Lower lobe of right lung (tissue), 2 donors: ENCODE measurements at places on chromosomes 4 and X.

DNA sequence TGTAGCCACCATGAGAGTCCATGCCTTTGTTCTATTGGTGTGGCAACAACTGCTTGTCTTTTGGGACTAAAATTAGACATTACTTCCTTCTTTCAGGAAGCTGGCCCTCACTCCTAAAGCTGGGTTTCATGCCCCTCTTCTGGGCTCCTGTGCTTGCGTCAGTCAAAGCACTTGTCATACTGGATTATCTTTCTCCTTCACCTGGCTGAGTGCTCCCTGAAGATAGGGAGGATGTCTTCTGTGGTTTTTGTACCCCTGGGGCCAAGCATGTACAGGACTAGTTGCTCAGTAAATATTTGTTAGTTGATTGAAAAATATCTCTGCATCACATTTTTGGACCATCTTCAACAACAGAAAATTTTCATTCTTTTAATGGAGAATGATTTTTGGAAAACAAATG, 26.1 kb upstream of the LONRF3 start:
- DNase-seq = no peak

- no peak for DNase-seq
These were observed 1475.5 kb upstream of the AGA start for GRCh38 chr4:178917756-178918155.

DNA sequence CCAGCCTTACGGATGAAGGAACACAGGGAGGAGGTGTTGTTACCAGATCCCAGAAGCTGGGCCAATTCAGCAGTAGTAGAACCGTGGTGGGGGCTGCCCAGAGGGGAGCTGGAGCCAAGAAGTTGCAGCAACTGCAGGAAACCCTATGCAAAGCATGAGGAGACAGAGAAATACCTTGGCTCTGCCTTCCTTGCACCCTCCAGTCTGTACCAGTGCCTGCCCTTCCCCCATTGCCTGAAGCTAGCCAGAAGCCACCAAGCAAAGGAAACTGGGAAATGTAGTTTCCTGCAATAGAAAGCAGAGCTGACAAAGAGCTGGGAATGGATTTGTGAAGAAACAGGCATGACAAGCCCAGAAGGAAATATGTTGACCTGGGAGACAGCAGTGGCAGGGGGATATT, 108.7 kb upstream of the FUNDC1 start:
- no peak for DNase-seq

DNA sequence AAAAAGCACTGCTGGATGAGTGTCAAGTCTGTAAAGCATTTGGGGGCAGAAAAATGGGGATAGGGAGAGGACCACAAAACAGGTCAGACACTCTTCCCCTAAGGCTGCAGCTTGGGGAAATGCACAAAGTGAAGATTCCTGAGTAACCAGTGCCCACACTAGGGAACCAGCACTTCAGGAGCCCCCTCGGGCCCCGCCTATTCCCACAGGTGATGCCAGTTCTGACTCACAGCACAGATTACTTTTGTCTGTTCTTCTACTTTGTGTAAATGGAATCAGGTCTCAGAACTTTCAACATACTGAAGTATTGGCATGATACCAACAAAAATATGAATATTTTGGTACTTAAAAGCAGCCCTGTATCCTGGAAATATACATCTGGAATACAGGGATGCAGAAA, 112.5 kb downstream of the ADRA2C start:
- DNase-seq = no peak

- no peak for DNase-seq
These were observed 111.2 kb upstream of the TMEM47 start for GRCh38 chrX:34768290-34768689.

DNA sequence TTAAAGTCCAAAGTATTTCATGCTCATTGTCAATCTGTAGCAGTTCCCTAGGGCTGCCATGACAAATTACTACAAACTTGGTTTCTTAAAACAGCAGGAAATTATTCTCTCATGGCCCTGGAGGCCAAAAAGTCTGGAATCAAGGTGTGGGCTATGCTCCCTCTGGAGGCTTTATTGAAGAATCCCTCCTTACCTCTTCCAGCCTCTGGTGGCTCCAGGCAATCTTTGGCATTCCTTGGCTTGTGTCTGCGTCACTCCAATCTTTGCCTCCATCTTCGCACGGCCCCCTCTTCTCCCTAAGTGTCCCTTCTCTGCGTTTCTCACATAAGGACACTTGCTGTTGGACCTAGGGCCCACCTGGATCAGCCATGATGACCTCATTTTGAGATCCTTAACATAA, 170.4 kb downstream of the SMIM20 start:
- no peak for DNase-seq

DNA sequence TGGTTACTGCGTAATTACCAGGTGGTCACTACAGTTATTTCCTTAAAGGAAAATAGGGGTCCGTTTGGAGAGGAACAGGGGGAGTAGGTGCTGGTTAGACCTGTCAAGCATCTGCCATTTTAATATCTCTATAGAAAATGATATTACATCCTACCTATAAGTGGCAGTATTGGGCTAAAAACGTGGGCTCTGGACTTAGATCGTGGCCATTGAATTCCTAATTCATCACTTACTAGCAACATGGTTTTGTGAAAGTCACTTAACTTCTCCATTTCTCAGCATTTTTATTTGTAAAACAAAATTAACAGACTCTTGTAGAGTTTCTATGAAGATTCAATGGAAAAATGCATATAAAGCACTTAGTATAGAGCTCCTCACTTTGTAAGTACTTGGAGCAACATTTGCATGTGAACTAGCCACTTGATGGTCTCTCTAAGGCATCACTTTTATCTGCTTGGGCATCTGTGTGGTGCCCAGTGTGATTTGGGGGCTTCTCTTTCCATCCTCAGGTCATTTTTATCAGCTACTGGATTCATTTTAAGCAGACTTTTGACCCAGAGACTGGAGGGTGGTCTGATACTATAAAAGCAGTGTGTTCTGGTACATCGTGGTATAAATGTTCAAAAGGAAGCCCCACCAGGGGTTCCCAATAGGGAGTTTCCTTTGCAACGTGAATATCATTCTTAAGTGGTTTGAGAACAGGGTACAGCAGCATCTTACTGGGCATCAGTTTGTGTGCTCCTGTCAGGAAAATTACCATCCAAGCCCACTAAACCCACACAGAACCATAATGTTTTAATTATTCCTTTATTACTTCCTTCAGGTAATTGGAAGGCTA, 42.7 kb upstream of the RASSF6 start:
- no peak for DNase-seq

GRCh38 chr4:8365951-8366350, 74.6 kb downstream of the ACOX3 start:
- DNase-seq = peak; percentile 39

GRCh38 chr4:36237366-36238313, 6.7 kb downstream of the ARAP2 start:
- no peak for DNase-seq

- no peak for DNase-seq
These were observed 21.0 kb upstream of the USP53 start for GRCh38 chr4:119191505-119191904.

DNA sequence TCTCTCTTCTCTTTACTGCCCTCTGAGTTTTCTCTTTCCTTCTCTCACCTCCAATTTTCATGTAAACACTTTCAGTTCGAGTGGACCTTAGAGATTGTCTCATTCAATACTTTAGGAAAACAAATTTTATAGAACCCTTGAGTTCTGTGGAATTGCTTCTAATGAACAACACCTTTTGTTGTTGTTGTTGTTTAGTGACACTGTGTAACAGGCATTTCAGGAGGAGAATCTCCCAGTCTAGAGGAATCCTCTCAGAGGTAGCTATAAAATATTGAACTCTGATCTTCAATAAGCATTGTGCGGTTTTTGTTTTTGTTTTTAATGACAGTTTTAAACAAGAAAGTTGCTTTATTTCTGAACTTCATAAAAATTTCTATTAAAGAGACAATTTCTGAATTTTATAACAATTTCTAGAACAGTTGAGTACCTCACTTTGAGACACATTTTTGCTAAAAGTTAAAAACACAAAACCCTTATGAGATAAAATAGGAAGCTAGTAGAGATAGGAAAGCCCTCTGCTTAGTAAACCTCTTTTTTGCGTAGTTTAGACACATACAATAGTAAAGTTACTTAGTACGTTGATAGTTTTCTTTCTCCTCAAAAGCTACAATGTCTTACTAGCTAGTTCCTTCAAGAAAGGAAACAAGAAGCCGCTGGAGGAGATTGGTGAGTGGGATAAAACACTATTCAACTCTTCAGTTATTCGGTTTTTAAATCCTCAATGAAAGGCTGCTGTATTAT, 38.8 kb downstream of the CLCN3 start:
- no peak for DNase-seq

GRCh38 chr4:161525121-161525520, 638.7 kb downstream of the FSTL5 start:
- DNase-seq = no peak

DNA sequence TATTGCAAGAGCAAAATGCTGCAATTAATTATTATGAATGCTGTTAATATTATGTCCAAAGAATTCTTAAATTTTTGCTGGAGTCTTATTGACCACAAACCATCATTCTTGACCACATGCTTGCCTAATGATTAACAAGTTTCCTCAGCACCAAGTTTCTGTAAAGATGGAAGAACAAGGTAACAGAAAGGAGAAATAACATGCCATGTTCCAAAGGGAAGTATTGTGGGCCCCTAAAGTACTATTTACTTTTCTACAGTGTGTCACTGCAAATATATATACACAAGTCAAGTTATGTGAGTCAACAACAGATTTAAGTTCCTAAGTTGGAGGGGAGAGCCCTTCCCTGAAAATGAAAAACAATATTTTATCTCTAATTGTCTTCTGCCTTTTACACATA, 20.6 kb downstream of the FAM47E start:
- no peak for DNase-seq

GRCh38 chrX:71128915-71129765, 10.7 kb downstream of the MED12 start:
- DNase-seq = peak; percentile 76

- DNase-seq = no peak
These were observed 565.7 kb downstream of the PPARGC1A start for GRCh38 chr4:23324021-23324690.

GRCh38 chr4:42497142-42497910, 100.0 kb downstream of the SHISA3 start:
- DNase-seq = no peak

DNA sequence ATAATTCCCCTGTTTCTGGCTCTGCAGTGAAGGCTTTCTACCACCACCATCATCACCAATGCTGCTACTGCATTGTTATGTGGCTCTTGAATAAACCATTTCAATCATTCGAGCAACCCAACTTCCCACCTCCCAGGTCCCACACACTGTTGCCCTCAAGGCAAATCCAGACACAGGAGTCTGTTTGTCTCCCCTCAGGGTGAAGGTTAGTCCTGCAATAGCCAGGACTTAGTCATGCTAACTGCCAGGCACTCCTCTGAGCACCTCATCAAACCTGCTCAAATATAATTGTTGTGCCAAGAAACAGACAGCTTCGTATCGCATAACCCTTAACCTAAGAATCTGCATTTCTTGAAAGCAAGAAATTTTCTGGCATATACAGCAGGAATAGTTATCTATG, 213.2 kb downstream of the KDR start:
- DNase-seq = no peak

- DNase-seq = no peak
These were observed 47.6 kb downstream of the CRMP1 start for GRCh38 chr4:5845035-5845905.

- no peak for DNase-seq
These were observed 39.0 kb downstream of the DDX60 start for GRCh38 chr4:168279556-168279955.

DNA sequence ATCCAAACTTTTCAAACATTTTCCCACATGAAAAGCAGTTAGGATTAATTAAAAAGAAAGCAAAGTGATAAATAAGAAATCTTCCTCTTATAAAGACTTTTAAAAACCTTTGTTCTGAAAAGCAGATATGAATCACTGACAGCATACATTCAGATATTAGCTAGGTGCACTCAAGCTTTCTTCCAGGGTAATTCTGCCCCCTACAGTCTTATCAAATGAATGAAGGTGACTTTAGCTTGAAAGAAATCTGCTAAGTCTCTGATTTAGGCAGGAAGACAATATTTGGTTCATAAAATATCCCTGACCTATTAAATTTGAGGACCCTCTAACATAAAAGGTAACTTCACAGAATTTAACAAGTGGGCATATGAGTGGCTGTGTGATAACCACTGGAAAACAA, 209.1 kb upstream of the FAM47A start:
- DNase-seq = no peak

GRCh38 chr4:24471486-24472160, 112.7 kb downstream of the DHX15 start:
- DNase-seq = no peak

DNA sequence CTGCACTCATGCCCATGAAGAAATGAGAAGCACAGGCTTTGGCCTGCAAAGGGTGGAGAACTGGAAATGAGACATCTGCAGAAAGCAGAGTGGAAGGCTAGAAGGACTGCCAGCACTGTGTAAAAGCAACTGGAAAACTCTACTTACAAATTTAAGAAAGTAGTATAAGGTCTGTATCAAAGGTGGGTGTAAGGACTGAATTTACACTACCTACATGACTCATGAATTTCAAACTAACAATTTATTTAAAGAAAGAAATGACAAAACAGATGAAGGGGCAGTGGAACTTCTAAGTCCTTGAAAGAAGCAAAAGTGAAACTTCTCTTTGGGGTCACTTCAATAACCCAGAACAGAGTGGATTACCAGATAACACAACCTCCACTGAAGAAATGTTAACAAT, 71.2 kb downstream of the SLC10A7 start:
- DNase-seq = no peak

GRCh38 chr4:179398414-179398813, 1956.2 kb upstream of the AGA start:
- no peak for DNase-seq

GRCh38 chr4:17128268-17128667, 229.8 kb upstream of the LDB2 start:
- no peak for DNase-seq

GRCh38 chrX:22430701-22431100, 158.0 kb downstream of the CBLL2 start:
- DNase-seq = no peak
